Fibroblast of skin of scalp (primary cell): ENCODE measurements at places on chromosomes 1 and 21.

GRCh38 chr1:50368179-50369007 is 54.9 kb downstream of the DMRTA2 start:
- DNase-seq = peak; percentile 15

- DNase-seq = no peak
These were observed 749 bp downstream of the EXOSC10 start for GRCh38 chr1:11098931-11099309.

GRCh38 chr1:184661801-184662200 is 92.9 kb downstream of the EDEM3 start:
- DNase-seq = no peak

DNA sequence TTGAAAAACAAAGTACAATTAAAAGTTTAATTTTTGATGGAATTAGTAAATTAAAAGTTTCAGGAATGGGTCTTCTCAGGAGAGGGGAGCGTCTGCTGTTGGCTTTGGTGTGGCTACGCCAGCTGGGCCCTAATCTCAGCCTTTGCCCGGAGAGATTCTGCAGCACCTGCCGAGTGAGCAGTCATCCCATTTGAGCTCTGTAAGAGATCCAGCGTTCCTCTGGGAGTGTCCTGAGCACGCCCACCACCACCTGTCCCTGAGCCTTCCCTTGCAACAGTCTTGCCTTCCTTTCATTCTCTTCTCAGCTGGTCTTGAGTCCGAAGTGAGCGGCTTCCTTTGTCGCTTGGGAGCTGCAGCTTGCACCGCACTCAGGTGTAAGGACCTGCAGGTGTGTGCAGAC is 263.1 kb downstream of the CAMTA1 start:
- DNase-seq = no peak

GRCh38 chr1:104921525-104921924 is 1171.8 kb downstream of the AMY1C start:
- DNase-seq = peak; percentile 66

GRCh38 chr1:209389258-209389657 is 194.3 kb upstream of the CAMK1G start:
- peak; percentile 77 for DNase-seq

GRCh38 chr1:36638268-36638667 is 155.6 kb upstream of the CSF3R start:
- peak; percentile 23 for DNase-seq

DNA sequence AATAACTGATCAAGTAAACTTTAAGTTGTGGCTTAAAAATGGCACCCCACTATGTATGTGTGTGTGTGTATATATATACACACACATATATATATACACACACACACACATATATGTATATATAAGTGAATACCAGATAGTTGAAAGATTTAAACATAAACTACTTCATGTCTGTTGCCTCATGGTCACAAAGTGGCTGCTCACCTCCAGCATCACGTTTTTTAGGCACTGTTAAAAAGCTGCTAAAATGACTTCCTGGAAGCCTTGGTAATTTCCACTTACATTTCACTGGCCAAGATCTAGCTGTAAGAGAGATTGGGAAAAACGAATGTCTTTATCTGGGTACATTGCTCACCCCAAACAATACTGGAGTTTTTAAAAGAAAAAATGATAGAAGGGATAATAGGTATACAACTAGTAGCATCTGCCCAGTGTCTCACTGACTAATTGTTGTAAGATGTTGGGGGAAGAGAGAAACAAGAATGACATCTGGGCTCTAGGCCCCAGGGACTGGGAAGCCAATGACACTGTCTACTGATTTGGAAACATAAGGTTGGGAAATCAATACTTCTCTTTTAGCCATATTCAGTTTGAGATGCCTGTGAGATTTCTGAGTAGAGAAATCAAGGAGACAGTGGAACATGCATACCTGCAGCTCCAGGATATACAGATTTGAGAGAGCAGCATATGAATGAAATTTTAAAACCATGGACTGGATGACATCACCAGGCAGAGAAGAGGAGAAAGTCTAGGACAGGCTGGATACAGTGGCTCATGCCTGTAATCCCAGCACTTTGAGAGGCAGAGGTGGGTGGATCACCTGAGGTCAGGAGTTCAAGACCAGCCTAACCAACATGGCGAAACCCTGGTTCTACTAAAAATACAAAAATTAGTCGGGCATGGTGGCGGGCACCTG is 42.8 kb downstream of the CLDN14 start:
- DNase-seq = no peak

GRCh38 chr1:228177183-228177475 is 11.5 kb downstream of the IBA57 start:
- no peak for DNase-seq

- no peak for DNase-seq
These were observed 1713.4 kb downstream of the NCAM2 start for GRCh38 chr21:22711636-22712035.

DNA sequence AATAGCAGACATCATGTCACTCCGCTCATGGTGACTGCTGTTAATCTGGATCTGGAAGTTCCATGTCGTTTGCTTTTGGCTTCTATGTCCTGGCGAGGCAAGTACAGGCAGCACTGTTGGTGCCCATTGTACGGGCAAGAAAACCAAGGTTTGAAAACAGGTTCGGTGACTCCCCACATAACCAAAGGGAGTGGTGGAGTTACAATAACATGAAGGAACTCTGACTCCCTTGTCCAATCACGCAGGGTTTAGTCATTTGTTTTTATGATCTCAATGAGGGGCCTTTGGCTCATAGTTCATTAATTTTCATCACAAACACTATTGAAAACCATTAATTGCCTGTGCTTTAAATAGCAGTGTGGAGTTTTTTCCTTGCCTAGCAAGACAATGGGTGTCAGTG is 82.9 kb upstream of the SSX2IP start:
- DNase-seq = no peak

DNA sequence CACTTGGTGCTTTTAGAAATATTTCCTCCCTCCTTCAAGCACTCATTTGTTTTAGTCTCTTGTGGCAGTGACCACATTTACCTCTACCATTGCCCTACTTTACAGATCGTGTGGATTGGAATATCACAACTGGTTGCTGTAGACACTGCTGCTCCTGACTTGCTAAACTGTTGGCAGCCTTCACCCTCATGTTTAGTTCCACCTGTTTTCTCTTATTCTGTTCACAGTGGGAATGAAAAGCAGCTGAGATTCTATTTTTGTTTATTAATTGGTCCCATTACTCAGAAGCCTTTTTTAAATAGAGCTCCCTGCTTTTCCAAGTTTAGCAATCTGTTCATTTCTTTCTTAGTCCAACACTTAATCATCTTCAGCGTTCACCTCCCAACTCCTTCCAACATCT is 308.9 kb downstream of the RWDD3 start:
- no peak for DNase-seq

DNA sequence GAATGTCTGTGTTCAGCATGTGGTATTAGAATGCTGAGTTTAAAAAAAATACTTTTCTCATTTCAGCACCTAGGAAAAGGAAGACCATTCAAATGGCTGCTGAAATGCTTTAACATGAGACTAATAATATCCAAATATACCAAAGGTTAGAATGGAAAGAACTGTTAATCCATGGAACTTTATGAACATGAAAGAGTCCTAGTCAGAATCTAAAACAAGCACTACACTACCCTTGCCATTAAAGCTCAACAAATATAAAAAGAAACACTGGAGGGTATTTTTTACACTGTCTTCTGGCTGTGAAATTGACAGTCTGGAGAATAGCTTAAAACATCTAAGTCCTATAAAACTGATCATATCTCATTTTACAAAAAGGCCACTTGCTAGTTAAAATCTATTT is 112.9 kb upstream of the HP1BP3 start:
- DNase-seq = no peak

- no peak for DNase-seq
These were observed 51.5 kb downstream of the VANGL2 start for GRCh38 chr1:160451859-160452232.

DNA sequence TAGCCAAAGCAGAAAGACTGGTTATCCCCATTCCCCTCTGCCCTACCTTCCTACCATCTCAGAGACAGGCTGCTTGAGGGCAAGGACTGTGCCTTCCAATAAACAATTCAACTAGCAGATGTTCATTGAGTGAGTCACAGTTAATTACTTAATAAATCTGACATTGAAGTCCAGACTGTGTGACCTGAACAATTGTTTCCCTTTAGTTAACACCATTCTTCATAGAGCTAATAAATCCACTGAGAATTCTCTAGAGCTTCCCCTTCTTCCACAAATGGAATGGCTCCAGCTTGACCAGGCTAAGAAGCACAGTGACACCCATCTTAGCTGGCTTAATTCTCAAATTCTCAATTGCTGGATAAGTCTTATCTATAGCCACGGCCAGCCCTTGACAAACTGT is 61.9 kb upstream of the GJA5 start:
- no peak for DNase-seq

DNA sequence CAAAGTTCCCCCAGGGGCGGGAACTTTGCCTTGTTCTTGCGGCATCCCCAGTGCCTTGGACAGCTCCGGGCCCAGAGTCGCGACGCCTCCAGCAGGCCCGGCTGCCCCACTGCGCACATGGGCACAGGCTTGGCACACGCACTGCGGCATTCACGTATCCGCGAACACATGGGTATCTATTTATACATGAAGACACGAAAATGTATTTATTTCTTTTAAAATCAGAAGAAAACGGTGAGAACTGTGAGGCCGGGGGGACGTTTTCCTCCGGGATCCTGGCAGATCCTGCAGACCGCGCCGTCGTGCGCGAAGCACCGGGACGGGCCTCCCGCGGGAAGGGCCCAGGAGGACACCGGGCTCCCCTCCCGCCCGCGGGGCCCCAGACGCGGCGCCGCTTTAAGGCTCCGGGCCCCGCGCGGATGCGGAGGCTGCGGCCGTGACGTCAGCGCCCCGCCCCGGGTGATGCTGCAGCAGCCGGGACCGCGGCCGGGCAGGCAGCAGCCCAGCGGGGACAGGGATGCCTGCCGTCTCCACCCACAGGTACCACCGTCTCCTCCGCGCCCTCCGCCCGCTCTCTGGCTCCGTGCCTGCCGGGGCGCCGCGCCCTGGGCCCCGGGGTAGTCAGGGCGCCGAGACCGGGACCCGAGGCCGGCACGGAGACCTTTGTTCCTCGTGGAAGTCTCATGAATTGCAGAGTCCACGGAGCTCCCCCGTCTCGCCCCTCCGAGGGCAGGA is at the start of gene SLC45A1:
TSS of gene SLC45A1 (plus strand) at position 468 of the 735 bp plus-strand sequence. CDS start 6,216 bp downstream, outside the sequence.
- peak; percentile 65 for DNase-seq

DNA sequence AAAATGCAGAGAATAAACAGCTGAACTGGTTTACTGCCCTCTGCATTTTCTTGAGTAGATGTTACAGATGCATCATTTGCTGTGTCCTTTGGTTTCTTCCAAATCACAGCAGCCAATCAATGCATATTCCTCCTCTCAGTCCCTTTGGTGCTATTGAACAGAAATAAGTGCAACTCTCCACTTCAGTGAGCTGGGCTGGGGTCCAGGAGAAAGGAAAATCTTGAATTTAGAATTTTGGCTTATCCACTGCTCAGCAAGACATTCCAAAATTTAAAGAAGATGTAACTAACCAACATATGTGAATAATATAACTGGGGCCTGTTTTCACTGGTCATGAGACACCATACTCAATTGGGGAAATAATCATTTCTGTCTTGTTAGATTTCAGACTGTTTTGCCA is 39.2 kb downstream of the PRMT6 start:
- DNase-seq = no peak

DNA sequence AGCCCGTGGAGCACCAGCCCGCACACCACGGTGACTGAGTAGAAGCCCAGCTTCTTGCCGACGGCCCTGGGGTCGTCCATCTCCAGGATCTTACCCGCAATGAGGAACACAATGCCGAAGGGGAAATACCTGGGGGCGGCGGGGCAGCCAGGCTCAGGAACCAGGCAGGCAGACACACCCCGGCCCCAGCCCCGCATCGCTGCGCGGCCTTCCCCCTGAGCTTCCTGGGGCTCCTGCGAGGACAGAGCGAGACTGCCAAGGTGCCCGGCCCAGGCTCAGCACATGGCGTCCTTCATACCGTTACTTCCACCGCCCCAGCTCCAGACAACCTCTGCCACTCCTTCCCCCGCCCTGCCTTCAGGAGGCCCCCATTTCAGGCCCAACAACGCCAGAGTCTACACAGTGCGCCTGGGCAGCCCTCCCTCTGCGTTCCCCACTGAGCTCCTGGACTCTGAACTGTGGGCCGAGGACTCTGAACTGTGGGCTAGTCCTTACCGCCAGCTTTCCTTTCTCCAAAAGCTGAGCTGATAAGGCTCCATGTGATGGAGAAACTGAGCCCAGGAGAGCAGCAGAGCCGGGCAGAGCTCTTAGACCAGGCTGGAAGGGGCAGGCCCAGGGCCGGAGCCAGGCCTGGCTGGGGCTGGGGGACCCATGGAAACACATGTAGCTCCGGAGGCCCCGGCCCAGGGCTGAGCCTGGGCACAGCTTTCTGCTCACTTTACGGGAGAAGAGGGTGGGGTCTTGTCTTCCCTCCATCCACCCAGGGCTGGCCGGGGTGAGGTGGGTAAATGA is 30.8 kb downstream of the PODN start:
- no peak for DNase-seq

DNA sequence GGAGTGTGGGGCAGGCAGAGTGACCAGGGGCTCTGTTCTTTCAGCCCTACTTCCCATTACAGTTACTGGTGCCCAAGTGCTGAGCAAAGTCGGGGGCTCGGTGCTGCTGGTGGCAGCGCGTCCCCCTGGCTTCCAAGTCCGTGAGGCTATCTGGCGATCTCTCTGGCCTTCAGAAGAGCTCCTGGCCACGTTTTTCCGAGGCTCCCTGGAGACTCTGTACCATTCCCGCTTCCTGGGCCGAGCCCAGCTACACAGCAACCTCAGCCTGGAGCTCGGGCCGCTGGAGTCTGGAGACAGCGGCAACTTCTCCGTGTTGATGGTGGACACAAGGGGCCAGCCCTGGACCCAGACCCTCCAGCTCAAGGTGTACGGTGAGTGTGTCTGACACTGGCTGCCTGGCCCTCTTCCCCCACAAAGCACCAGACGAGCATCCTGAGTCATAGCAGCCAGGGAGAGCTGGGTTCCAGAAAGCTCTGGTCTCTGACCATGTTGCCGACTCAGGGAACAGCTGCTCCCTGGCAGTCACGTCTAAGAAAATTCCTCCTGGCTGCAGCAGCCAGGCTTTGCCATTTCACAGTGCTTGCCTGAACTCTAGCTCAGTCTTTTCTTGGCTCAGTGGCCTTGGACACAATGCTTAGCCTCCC is 3.3 kb downstream of the SLAMF8 start:
- DNase-seq = peak; percentile 80

DNA sequence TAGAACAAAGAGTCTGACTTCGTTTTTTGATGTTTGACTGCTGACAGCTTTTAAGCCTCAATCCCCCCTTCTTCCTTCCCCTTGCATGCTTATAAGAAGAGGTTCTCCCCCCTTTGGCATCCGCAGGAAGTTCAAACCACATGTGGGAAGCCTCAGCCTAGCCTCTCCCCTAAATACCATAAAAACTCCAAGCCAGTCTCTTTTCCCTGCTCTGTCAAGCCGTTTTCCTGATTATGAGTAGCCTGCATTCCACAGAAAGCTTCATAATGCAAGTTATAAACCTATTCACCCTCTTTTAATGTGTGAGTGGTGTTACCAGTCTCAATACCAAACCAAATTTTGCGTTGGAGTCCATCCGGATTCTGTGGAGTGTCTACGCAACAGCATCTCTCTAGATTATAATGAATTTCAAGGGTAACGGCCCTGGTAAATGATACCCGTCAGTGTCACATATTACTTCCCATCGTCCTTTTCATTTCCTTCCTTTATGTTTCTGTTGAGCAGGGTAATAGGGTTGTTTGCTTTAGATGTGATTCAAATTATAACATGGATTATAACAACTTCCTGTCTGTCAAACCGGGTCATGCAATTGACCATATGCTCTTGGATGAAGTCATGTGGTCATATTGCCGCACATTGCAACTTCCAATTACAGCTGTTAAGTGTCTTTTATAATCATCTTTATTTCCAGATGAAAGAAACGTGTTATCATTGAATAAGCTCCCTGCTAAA is 717.5 kb downstream of the RWDD3 start:
- DNase-seq = peak; percentile 29
